ENCODE measurements at places on chromosomes 7 and 10.
A peak's percentile ranks its signal among the peaks of the same experiment; 100 is the strongest.

DNA sequence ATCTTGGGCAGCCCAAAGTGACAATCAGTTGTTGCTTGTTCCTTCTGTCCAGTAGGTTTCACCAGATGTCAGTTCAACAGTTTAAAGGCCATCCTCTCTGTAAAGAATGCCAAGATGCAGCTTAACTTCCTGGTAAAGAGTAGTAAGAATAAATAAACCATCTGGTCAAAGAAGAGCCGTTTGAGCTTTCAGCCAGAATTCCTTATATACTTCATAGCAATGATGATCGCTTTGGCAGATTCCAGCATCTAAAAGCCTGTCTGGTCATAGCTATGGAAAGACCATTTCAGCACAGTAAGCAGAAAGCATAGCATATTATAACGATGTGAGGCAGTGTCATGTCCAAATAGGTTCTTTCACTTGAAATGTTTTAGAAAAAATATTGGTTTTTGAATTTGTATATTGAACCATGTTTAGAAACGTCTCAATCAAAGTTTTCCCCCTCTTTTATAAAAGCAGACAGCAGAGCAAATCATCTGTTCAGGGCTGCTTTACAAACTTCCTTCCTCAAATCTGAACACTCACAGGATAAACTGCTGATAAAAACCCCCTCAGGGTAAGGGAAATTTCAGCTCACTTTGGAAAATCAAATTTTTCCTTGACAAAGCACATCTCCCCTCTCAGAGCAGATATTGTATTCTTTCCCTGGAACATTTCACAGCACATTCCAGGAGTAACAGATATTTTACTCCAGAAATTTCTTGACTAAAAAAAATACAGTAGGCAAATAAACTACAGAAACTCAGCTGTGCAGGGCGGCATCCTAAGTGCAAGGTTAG is 184.1 kb downstream of the NOC3L start:
- no peak for DNase-seq

- no peak for DNase-seq
Observed at GRCh38 chr7:30207376-30207775, 72.6 kb downstream of the MTURN start.

DNA sequence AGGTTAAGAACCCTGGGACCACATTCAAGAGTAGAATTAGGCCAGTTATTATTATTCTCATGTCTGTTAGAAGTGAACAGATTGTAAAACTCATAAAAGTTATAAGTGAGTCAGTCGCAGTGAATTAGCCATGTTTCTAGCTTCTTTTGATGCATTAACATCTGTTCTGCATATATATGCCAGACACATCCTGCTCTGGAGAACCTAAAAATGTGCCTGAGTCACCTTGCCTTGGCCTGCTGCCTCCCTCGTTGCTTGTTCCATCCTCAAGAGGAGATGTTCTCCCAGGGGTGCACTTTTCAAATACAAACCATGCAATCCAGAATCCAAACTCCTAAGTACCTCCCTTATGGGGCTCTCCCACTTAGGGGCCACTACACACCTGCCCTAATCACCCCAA is 14.8 kb downstream of the TSPAN12 start:
- DNase-seq, result no peak

GRCh38 chr10:107409522-107409921 is 245.0 kb upstream of the SORCS1 start:
- DNase-seq, result no peak

DNA sequence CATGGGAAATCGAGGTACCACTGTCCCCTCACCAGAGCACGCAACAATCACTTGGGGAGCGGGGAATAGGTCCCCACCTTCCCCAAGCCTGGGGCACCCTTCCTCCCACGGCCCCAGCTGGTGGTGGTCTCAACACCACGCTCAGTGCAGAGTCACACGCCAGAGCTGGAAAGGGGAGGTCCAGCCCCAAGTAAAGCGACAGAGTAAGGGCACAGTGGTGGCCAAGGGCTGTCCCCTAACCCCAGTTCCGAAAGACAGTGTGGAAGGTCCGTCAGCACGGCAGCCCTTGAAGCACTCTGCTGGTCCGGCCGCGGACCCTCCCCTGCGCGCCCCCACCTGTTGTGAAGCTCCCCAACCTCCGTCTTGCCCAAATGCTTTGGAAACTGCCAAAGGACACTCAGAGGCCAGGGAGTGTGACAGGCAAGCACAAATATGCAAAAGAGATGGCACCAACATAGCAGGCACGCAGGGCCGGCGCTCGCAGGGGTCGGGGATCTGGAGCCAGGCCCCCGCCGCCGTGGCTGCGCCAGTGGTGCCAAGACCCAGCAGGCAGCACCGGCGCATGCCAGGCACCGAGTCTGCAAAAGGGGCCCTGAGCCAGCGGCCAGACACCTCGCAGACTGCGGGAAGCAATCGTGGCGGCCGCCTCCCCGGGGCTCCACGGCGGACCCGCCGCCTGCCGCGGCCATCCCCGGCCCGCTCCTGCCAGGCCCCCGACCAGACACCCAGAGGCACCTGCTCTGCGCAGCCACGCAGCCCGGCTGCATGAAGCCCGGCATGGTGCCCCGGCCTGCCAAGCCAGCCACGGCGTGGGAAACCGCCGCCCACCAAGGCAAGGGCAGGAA is 51.6 kb upstream of the SRRM3 start:
- no peak for DNase-seq

DNA sequence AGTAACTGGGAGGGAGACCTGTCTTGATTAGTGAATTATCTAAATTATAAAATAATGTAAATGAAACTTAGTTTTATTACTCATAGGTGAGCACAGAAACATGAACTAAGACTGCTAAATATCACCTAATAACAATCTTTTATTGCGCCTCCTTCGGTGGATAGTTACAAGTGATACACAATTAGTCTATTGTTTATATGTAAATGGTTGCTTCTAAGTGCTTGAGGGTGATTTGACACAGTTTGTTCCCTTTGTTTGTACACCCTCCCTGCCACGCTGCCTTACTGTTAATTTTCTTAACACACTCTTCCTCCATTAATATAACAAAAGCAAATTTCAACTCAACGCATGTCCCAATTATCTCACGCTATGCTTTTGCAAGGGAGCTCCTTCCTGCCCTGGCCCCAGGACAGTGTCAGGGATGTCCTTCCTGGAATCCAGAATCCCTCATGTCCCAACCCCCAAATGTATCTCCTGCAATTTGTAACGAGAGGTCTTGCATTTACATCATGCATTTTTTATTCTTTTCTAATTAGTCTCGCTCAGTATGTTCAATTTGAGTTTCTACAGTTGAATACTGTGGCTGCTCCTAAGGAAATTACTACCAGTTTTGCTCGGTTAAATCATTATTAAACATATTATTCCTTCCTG is 4.2 kb downstream of the NPSR1 start:
- no peak for DNase-seq

DNA sequence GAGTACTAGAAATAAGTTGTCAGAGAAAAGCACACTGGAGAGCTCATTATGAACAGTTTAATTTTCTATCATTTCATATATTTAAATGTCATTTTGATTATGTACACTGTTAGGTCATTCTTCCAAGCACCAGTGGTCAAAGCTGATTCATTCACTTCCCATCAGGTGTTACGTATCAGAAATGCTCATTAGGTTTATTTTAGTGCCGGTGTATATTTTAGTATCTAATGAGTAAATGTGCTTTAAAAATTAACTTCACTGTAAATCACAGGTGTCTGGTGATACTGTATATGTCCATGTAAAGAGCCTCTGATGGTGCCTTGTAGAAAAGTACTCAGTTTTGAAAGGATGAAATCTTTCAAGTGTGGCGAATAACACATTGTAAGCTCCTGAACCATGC is 3.5 kb downstream of the DMTF1 start:
- DNase-seq, result no peak

GRCh38 chr7:348962-349743 is 59.2 kb downstream of the FOXL3 start:
- DNase-seq, result no peak

DNA sequence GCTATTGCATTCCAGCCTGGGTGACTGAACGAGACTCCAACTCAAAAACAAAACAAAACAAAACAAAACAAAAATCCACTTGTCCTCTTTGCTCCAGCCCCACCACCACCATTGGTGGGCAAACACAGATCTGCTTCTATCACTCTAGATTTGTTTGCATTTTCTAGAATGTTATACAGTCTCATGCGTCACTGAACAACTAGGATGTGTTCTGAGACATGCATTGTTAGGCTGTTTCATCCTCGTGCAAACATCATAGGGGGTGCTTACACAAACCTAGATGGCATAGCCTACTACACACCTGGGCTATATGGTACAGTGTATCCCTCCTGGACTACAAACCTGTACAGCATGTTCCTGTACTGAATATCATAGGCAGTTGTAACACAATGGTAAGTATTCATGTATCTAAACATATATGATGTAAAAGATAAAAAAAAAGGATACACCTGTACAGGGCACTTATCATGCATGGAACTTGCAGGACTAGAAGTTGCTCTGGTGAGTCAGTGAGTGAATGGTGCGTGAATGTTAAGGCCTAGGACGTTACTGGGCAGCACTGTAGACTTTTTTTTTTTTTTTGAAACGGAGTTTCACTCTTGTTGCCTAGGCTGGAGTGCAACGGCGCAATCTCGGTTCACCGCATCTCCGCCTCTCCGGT is 45.3 kb downstream of the BTBD16 start:
- no peak for DNase-seq

- no peak for DNase-seq
Observed at GRCh38 chr7:14870394-14870793, 32.2 kb downstream of the DGKB start.

- DNase-seq, result no peak
Observed at GRCh38 chr7:94129443-94130140, 125.4 kb upstream of the BET1 start.

DNA sequence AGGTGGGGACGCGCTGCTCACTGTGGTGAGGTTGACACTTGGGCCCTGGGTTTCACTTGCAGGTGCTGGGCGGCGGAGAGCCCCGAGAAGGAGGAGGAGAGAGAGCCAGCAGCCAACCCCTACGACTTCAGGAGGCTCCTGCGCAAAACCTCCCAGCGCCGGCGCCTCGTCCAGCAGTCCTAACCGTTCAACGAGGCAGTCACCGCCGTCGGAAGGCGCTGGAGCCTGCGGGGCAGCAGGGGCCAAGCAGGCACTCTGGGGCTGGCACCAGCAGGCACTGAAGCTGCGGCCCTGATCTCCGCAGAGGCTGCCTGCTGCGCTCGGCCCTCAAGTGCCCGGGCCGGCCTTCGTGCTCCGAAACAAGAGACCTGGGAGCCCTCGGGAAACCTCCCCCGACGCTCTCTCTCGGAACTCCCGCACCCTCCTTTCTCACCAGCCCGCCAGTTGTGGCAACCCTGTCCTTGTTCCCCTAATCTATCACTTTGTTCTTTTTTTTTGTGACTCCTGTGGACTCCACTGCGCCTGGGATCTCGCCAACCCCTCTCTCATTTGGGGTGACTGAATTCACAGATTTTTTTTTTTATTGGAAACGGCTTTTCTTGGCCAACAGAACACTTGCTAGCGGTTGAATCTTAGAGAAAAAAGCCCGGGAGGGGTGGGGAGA is 4.7 kb upstream of the GAD2 start:
- DNase-seq, result no peak

- DNase-seq, result no peak
Observed at GRCh38 chr10:59536167-59537014, 173.3 kb downstream of the SLC16A9 start.

DNA sequence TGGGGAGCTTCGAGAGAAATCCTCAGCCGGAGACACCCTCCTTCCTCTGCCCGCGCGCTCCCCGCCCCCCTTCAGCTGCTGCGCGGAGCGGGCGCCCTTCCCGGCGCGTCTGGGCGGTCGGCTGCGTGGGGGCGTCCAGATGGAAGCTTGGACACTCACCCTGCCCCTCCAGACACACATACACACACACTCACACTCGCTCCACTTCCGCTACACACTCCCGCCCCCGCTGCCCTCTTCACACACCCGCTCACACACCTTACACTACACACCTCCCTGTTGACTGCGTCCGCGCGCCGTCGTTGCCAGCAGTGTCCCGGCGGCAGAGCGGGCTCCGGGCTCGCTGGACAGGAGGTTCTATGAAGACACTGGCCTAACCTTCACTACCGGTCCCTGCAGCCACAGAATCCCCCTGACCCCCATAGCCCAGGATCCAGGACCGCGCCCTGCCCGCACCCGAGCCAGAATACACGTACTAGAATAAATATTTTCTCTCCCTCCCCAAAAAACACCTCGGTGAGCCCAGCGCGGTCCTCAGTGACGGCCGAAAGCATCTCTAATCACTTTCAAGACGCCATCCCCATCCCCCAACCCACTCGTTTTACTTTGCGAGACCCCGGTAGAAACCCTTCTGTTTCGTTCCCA is 1.1 kb upstream of the EGR2 start:
- no peak for DNase-seq

GRCh38 chr7:134174795-134175261 is 47.7 kb downstream of the LRGUK start:
- peak; percentile 9 for DNase-seq

DNA sequence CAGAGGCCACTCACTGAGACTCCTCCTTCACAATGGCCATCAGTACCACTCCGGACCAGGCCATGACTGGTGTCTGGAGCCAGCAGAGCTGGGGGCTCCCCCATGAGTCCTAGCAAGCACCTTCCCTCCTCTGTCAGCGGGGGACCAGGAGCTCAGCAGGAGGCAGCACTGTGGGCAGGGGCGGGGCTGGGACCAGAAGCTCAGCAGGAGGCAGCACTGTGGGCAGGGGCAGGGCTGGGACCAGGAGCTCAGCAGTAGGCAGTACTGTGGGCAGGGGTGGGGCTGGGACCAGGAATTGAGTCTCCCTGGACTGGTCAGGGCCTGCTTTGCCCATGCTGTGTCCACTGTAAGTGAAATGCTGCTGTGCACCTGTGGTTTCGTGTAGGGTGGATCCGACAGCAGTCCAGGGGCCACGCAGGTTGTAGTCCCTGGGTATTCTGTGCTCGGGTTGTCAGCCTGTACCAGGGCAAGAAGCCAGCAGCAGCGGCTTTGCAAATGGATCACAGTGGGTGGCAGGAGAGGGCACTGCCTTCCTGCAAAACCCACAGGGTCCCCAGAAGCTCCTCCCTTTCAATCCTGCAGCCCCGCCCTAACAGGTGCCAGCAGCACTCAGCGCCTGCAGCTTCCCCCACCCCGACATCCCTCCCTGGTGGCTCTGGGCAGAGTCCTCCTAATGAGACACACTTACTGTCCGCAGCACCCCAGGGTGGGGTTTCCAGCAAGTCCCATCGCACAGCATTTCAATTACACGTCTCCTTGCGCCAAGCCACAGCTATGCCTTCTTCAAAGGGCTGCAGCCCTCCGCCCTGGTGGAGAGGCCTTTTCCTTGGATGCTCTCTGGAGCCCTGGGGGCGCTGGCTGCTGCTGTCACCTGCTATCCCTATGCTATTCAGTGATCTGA is 220.5 kb downstream of the TCERG1L start:
- DNase-seq, result no peak
